Activated CD4-positive, alpha-beta T cell treated with anti-CD3 and anti-CD28 coated beads for 36 hours (primary cell): ENCODE measurements at places on chromosomes 7 and 10. TPM values are rescaled to one million over a fixed set of nuclear protein-coding genes. Genes with fewer than 3 reads are reported as not detected.

DNA sequence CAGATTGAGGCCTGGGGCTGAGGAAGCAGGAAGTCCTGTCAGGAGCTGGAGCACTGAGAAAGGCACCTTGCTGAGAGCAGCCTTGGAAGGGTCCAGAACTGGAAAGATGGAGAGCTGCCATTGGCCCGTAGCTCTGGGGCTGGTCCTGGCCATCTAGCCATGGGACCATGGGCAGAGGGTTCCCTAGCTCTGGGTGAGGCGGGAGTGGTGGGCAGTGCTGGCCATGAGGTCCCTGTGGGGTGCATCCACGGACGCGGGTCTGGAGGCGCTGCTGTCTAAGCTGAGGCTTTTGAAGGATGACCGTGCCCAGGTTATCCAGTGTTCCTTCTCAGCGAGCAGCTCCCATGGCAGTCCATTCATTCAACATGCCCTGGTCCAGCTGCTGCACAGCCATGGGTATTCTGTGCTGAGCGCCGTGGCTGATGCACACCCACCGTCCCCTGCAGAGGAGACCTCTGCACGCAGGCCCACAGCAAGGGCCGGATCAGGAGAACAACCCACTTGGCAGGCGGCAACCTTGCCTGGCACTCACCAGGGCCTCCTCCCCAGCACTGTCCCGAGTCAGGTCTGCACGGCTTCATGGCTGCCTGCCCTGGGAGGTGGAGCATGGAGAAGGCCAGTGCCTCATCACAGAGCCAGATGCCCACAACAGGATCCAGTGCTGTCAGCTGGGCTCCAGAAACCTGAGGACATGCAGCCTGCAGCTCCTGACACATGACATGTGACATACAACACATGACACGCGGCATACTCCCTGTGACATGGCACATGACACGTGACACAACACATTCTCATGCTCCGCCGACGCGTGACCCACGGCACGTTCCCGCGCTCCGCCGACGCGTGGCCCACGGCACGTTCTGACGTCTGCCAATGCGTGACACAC, 121.9 kb downstream of the INPP5A start:
- peaks cover 14% of the 10 kb centered on the region for H3K36me3 ChIP-seq
- peaks cover 2% of the 10 kb centered on the region for H3K4me1 ChIP-seq
- H3K27ac ChIP-seq, result no peak overlapping the region

- no peak for DNase-seq
- H3K4me1 ChIP-seq, result no peaks in the 10 kb centered on the region
- no peak overlapping the region for H3K27ac ChIP-seq
Measured at GRCh38 chr7:84999450-84999849, 187.4 kb downstream of the SEMA3D start.

DNA sequence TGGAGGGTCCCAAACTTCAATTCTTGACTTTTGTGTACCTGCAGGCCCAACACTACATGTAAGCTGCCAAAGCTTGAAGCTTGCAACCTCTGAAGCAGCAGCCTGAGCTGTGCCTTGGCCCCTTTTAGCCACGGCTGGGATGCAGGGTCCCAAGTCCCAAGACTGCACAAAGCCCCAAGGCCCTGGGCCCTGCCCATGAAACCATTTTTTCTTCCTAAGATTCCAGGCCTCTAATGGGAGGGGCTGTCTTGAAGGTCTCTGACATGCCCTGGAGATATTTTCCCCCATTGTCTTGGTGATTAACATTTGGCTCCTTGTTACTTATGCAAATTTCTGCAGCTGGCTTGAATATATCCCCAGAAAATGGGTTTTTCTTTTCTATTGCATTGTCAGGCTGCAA, 52.7 kb downstream of the MTURN start:
- peaks cover 2% of the 10 kb centered on the region for H3K36me3 ChIP-seq
- peaks cover 2% of the 10 kb centered on the region for H3K4me1 ChIP-seq
- H3K27ac ChIP-seq, result no peak overlapping the region
- no peak overlapping the region for H3K4me3 ChIP-seq

DNA sequence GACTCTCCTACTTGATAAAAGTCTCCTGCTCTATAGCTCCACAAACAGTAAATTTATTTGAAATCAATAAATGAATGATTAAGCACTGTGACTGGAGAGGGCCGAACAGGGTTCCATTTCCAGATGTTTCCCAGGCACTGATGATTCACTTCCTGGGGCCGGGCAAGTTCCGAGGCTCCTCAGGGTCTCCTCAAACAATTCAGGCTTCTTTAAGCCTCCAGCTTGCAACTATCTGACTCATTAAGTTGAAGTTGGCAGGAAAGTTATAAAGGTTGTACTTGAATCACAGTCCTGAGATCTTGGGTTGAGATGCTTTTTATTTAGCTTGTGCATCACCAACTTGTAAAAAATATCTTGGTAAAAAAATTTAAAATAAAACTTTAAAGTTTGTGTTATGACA, 612.9 kb downstream of the DNAJB6 start:
- no peak for DNase-seq

- no peak overlapping the region for H3K27ac ChIP-seq
- peaks cover 3% of the 10 kb centered on the region for H3K4me1 ChIP-seq
- no peaks in the 10 kb centered on the region for H3K27me3 ChIP-seq
- DNase-seq, result no peak
- no peak overlapping the region for H3K4me3 ChIP-seq
Measured at GRCh38 chr7:51075681-51076580, 240.7 kb downstream of the COBL start.

GRCh38 chr10:133130602-133131001, 29.4 kb upstream of the KNDC1 start:
- H3K27me3 ChIP-seq, result peaks cover 6% of the 10 kb centered on the region
- H3K4me1 ChIP-seq, result no peaks in the 10 kb centered on the region
- DNase-seq, result no peak

The C10orf67 gene
- total RNA-seq, result 0.16 TPM
